ENCODE measurements at places on chromosomes 5 and 9.

- DNase-seq, result no peak
These were observed 45.8 kb downstream of the LRRTM2 start for GRCh38 chr5:138829341-138829740.

DNA sequence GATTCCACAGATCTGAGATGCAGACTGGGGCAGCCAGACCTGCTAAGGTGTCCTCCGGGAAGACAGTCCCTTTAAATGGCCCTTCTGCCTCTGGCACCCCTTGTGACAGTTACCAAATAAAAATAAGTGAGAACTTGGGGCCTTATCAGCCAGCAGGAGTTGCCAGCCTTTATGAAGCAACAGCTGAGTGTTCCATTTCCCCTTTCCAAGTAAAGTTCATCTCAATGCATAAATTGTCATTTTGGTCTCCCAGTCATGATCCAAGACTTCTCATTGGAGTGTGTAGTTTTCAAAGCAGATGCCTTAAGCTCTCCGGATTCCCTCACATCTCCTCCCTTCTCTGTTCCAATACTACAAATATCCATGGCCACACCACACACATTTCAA, 4.1 kb downstream of the PTCH1 start:
- DNase-seq, result no peak

GRCh38 chr9:100014846-100015245, 84.0 kb downstream of the ERP44 start:
- no peak for DNase-seq

- DNase-seq, result no peak
These were observed 53.8 kb downstream of the KCNV2 start for GRCh38 chr9:2771087-2771486.

GRCh38 chr5:149630337-149630736, 49.0 kb downstream of the ARHGEF37 start:
- DNase-seq, result no peak

DNA sequence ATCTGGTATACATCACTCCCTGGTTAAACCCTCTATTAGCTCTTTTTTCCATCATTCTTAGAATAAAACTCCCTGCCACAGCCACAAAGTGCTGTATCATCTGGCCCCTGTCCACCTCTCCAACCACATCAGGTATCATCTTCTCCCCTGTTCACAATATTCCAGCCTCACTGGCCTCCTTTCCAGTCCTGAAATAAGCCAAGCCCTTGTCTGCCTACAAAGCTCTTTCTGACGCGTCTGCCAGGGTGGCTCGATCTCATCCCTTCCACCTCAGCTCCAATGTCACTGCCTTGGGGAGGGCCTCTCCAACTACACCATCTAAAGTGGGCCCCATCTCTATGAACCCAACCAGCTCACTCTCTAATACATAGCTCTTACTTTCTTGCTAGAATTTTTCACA, 21.5 kb downstream of the CDK5RAP2 start:
- no peak for DNase-seq

DNA sequence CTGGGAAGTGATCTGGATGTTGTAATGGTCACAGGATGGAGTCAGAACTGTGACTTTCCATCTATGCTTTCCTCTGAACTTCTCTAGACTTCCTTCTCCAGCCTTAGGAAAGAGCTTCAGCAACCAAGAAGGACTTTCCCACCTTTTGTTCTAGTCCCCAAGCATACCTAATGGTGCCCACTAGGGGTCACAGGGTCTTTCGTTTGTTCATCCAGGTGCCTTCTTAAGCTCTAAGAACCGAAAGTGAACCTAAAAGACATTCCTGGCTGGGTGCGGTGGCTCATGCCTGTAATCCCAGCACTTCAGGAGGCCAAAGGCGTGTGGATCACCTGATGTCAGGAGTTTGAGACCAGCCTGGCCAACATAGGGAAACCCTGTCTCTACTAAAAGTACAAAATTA, 1.8 kb upstream of the WNT8A start:
- DNase-seq, result no peak

DNA sequence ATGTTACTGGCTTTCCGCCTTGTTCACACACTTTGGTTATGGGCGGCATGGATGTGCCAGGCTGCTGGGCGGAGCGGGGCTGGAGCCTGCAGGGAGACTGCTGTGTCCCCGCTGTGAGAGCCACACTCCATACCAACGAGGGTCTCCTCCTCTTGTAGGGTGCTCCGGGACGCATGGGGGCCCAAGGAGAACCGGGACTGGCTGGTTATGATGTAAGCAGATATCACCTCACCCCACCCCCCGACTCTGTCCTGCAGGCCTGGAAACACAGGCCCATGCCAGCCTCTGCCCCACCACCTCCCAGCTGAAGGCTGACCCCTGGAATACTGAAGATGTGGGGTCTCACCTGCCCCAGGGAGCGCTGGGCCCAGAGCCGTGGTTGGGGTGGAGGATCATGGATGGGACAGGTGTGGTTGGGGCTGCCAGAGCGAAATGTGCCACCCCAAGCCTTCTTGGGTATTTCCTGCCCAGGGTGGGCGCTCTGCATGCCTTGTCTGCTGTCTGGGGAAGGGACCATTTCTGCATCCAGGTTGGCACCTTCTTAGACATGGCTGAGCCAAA, 39.3 kb upstream of the ORM1 start:
- DNase-seq, result no peak

GRCh38 chr9:88339317-88339716, 48.9 kb upstream of the SPIN1 start:
- no peak for DNase-seq

GRCh38 chr5:154189819-154190594, 526 bp upstream of the GALNT10 start:
- peak; percentile 92 for DNase-seq

DNA sequence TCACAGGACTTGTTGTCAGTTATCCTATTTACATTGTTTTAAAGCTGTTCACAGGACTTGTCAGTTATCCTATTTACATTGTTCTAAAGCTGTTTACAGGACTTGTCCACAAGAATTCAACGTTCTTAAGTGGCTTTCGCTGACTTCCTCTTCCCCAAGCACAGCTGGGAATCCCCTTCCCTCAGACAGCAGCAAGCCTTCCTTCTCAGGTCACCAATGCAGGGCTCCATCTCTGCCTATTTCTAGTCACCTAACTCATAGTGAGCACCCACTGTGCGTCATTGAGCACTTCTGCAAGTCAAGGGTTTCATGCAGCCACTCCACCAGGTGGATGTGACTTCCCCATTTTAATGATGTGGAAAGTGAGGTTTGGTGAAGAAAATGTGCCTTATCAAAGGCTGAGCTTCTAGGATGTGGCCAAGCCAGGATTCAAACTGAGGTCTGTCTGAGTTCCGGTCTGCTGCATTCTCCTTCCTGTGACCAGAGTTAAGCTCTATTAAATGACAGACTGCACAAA, 109.8 kb upstream of the ZNF462 start:
- DNase-seq, result no peak

All from memory B cell (primary cell).